ENCODE measurements at places on chromosomes 13 and 19.

DNA sequence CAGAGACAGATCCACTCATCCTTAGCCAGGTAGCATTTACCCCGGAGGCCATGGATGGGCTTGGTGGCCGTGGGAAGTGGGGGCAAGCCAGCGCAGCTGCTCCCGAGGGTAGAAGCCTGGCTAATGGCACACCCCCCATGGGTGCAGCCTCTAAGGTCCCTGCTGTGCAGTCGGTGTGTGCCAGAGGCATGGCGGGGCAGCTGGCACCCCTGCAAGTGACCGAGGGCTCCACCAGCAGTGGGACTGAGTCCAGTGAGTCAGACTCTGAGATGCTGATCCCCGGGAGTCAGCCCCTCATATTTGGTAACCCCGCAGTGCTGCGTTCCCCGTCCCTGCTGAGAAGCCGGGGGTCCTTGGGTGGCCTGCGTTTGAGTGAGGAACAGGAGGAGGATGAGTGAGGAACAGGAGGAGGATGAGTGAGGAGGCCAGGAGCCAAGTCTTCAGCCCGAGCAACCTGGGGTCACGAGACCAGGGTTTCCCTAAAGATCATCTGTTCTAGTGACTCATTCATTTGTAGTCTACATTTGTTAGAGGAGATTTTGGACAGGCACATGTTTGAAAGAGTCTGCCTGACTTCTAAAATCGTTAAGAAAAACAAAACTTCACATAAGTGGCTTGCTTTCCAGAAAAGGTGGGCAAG lies 180.7 kb downstream of the STK24 start:
- no peak for DNase-seq

GRCh38 chr19:3359919-3360420 lies 6.4 kb upstream of the NFIC start:
- DNase-seq, result no peak

DNA sequence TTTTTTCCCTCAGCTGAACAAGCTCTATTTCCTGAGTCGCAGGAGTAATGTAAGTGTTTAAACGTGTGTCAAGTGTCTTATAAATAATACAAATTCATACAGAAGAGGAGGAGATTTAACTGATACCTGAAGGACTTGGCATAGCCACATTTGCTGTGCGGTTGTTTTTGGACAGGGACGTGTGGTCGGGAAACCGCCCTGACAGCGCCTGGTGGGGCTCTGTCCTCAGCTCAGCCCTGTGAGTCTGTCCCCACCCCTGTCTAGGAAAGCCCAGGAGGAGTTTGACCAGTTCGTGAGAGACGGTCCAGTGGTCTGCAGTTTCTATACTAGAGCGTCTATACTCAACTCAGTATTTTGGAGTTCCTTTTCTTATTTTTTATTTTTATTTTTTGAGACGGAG lies 16.7 kb downstream of the ZIC2 start:
- DNase-seq, result no peak

- DNase-seq, result peak; percentile 62
Observed at GRCh38 chr13:48975856-48976575, at the start of gene FNDC3A. FNDC3A (plus strand) TSS chr13:48975912; CDS start chr13:49006191, 30,279 bp downstream.

DNA sequence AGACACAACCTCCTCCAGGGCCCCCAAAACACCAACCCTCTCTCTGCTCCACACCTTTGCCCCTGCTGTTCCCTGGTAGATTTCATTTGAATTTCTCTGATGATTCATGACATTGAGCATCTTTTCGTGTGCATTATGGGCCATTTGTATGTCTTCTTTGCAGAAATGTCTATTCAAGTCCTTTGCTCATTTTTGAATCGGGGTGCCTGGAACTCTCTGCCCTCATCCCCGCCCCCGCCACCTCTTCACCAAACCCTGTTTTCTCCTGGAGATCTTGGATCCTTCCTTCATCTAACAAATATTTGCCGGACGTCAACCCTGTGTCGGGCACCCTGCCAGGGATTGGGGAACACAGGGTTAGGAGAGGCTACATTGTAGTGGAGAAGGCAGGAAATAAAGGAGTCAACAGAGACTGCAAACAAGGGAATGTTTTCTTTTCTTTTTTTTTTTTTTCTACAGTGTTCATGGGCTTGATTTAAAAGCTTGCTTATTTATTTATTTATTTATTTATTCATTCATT lies 25.5 kb upstream of the SLC1A5 start:
- no peak for DNase-seq

- no peak for DNase-seq
Observed at GRCh38 chr13:112456138-112457056, 80.2 kb downstream of the SPACA7 start.
